Activated CD8-positive, alpha-beta memory T cell treated with anti-CD3 and anti-CD28 coated beads, Interleukin-2, amount 10 ng/mL, durations not matched to agents 7 days and 5 days (primary cell): ENCODE measurements at places on chromosomes 2 and 18.

GRCh38 chr2:165839610-165840009 is 45.6 kb upstream of the GALNT3 start:
- no peak for DNase-seq

DNA sequence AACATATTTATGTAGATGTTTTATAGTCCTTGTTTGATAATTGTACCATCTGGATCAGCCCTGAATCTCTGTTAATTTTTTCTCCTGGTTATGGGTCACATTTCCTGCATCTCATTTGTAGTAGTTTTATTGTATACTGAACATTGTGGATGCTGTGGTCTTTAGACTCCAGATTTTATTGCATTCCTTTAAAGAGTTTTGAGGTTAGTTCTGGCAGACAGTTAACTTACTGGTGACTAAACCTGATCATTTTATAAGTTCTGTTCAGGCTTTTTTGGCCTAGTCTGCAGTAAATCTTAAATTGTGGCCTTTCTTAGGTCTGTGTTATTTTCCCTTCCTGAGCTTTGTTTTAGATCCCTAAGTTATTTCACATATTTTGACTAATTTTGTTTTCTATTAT is 84.3 kb downstream of the FANCL start:
- no peak for DNase-seq

DNA sequence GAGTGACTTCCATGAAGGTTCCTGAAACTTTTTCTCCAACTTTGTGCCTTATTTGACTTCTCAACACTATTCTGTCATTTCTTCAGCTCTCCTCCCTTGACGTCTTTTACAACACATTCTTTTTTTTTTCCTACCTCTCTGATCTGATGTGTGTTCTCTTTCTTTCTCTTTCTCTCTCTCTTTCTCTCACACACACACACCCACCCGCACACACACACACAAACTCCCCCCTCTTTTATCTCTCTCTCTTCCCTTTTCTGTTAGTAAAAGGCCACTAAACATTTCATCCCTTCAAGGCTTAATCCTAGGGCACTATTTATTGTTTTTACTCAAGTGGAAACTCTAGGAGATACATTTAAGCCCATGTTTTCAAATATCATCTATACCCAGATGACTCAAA is 107.8 kb upstream of the CNTNAP5 start:
- no peak for DNase-seq

DNA sequence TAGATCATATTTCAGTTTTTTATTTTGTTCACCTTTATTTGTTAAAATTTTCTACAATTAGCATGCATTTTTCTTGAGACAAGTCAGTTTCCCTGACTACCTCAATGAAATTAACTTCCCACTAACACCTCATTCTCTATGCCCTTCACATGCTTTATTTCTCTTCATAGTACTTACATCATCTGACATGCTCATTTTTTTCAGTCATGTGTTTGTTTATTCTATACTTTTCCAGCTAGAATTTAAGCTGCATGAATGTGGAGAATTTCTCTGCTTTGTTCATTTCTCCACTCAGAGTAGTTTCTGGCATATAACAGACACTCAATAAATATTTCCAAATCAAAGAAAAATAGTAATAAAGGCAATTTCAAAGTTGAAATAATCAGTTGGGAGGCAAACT is 78.9 kb upstream of the SCN7A start:
- DNase-seq = no peak

DNA sequence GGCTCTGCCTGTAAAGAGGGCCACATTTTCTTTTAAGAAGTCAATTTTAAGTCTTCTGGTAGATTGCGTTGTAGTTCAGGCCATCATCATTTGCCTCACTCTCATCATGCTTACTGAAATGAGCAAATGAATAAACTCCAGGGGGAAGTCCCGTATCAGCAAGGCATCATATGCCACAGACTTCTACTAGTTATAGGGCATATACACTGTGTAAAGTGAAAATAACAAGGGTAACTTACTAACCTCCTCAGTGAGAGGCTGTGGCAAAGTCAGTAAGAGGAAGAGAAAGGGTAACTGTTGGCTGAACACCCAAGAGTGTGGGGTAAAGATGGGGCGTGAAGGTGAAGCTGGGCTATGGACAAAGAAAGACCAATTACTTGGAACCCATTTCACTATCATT is 456.2 kb downstream of the SPAG16 start:
- DNase-seq = no peak

GRCh38 chr2:66509326-66509811 is 74.4 kb downstream of the MEIS1 start:
- no peak for DNase-seq

DNA sequence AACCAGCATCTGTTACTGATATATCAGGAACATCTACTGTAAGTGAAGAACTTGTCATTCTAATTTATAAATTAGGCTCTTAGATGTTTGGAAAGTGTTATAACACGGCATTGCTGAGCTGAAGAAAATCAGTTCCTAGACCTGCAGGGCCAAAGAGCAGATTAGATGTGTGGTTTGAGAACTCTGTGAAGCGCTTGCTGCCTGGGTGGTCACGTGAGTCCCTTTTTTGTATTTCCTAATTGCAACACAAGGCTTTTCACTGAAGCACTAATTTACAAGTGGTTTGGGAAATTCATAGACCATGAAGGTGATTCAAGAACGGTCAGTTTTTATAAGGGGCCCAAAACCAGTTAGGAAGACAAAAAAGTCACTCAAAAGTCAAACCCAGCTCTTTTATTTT is 106.9 kb upstream of the SP3 start:
- no peak for DNase-seq

DNA sequence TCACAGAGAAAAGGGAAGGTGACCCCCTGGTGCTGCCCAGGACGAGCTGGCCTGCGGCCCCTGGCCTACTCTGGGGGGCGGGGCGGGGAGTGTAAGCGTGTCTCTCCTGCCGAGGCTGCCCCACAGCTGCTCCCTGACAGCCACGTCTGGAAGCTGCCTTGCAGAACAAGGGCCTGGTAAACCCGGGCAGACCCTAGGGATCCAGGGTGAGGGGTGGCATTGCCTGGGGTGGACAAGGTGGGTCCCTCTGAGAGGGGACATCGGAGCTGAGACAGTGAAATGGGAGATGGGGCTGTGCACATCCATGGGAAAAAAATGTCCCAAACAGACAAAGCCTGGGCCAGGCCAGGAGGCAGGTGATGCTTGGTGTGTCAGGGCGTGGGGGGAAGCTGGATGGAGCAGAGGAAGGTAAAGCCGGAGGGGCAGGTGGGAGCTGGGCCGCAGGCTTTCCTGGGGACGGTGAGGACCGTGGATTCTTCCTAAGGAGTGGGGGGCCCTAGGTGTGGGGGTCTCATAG is 66.0 kb upstream of the HDAC4 start:
- no peak for DNase-seq

DNA sequence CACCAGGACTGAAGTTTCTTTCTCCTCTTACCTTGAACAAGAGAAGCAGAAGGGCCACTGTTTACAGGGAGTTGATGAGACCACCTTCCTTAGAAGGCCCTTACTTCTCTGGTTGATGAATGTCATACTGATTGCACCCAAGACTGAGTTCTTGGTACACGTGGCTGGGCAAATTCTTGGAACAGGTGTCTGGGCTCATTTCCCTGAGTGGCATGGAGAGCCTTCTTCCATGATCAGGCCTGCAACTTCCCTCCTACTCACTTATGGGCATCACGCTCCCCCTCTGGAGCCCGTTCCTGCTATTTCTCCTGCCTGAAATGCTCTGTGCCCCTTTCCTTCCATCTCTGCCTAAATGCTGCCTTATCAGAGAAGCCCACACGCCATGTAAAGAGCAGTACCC is 110.3 kb downstream of the PTPRM start:
- no peak for DNase-seq

DNA sequence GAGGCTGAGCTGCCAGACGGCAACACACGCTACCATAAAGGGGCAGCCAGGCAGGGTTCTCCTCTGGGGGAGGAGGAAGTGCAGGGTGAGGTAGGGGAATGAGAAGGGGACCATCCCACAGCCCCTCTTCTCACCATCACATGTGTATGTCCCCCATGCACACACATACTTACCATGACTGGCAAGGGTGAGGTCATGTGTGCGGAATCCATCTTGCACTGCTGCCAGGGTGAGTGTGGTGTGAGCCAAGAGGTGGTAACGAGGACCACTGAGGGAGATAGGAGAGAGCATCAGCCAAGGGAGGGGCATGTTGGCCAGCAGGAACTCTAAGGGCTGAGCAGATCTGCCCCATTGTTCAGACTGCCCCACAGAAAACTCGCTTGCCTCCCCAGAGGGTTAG is 7.1 kb downstream of the WDR54 start:
- DNase-seq = no peak

- DNase-seq = no peak
These were observed 156.2 kb upstream of the PIK3C3 start for GRCh38 chr18:41798879-41799278.

GRCh38 chr2:232478571-232479340 is 8.9 kb downstream of the ECEL1 start:
- DNase-seq = no peak

DNA sequence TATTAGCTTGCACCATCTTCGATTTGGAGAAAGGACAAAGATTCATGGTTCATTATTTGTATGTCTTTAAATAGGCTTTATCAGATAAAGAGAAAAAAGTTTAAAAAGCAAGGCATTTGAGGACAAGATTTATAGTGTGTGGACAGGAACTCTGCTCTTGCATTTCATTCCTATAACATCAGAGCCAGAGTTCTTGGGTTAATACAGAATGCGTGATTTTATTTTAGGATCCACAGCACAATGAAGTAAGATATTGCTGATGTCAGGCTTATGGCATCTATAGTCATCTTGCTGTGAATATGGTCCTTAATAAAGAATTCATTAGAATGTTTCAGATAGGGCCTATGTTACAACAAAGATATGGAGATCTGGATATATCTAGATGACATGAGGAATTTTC is 19.7 kb downstream of the RASGRP3 start:
- no peak for DNase-seq

- DNase-seq = no peak
These were observed 93.2 kb upstream of the DLX2 start for GRCh38 chr2:172195836-172196376.

DNA sequence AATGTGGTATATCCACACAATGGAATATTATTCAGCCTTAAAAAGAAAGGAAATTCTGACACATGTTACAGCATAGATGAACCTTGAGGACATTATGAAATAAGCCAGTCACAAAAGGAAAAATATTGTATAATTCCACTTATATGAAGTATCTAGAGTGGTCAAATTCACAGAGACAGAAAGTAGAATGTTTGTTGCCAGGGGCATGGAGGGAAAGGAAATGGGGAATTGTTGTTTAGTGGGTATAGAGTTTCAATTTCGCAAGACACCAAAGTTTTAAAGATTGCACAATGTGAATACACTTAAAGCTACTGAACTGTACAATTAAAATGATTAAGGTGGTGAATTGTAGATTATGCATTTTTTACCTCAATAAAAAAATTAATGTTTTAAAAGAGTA is 92.9 kb downstream of the TXNL1 start:
- DNase-seq = no peak

DNA sequence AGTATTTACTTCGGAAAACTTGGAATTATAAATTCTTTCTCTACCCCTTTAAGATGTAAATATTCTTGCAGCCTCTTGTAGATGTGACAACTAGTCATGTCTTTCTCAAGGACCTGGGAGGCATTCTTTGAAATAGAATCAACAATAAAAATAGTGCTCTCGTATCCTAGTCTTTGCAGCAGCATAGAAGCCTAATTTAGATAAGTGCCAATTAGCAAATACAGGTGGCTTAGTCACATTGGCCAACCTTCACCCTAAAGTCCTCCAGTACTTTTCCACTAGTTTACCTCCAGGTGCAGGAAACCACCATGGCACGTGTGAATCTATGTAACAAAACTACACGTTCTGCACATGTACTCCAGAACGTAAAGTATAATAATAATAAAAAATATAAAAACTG is 3.5 kb upstream of the ZSWIM2 start:
- DNase-seq = no peak

DNA sequence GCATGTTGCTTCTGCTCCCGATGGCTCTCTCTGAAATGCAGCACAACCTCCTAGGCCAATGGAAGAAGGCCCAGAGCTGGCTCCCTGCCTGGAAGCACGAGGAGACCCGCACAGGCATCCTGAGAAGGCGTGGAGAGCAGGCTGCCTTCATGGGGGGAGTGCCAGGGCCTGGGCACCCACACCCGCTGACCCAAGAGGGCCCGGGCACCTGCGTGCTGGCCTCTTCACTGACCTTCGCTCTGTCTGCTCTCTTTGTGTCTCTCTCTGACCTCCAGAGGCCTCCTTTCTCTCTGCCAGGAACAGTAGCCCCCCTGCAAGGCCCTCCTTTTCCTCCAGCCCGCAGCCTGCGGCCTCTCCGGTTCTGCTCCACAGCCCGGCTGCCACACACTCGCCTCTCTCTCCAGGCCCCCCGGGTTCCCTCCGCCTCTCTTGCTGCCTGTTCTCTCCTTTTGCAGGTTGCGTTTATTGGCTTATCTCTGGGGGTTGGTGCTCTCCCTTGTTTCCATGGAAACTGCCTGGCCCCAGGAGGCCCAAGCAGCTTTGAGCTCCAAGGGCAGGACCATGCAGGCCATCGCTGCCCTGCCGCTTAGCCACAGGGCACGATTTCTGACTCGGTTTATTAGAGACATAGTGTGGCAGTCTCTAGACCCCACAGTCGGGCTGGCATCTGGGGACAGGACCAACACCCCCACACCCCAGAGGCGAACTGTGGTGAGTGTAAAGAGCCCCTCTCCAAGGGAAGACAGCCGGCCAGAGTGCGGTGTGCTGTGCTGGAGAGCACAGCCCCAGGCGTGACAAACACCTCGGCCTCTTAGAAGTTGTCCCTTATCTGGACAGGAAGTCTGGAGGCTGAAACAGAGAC is 1.7 kb downstream of the MZT2B start:
- DNase-seq = no peak

DNA sequence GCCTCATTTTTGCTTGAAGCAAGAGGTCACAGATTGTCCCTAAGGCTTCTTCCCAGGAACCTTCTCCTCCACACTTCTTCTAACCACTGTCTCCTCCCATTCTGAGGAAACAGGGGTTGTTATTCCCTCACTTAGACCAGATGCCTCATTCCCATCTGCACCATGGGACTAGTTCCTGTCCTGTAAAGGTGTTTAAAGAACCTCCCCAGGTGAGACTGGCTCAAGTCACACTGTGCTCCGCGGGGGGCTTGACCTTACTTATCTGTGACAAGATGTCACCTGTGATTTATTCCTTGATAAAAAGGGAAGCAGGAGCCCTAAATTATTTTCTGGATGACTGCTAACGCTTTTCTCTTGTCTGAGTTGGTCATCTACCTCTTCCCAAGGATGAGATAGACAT is 8.2 kb upstream of the CDH2 start:
- DNase-seq = no peak

- DNase-seq = no peak
These were observed 18.2 kb downstream of the GNLY start for GRCh38 chr2:85712336-85712735.

DNA sequence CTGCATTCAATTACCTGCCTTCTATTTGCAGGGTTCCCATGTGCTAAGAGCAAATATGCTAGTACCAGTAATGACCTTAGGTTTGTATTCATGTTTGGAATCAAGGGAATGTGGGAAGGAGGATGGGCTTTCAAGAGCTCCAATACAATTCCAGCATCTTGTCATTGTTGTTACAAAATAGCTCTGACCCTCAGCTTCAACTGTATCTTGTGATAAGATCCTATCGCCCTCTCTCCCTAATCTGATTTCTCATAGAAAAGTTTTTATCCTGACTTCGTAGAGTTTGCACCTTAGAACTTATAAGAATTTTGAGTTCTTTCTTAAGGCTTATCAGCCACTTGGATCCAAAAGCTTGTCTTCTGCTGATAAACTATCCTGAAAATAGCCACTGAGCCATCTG is 749.5 kb upstream of the ACVR2A start:
- DNase-seq = no peak
